GM12891 (cell line): ENCODE measurements at places on chromosomes 12 and 14.

GRCh38 chr14:23831596-23831995 is 122.0 kb upstream of the DHRS4 start:
- no peak for DNase-seq

DNA sequence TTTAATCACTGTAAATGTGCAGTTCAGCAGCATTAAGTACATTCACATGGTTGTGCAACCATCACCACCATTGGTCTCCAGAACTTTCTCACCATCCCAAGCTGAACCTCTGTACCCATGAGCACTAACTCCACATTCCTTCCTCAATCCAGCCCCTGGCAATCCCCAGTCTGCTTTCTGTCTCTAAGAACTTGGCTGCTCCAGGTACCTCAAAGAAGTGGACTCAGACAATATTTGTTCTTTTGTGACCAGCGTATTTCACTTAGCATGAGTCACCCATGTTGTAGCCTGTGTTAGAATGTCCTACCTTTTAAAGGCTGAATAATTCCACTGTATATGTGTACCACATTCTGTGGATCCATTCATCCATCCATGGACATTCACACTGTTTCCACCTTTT is 64.6 kb downstream of the SLC24A4 start:
- no peak for DNase-seq

GRCh38 chr14:77062261-77062660 is 33.8 kb upstream of the IRF2BPL start:
- no peak for DNase-seq

DNA sequence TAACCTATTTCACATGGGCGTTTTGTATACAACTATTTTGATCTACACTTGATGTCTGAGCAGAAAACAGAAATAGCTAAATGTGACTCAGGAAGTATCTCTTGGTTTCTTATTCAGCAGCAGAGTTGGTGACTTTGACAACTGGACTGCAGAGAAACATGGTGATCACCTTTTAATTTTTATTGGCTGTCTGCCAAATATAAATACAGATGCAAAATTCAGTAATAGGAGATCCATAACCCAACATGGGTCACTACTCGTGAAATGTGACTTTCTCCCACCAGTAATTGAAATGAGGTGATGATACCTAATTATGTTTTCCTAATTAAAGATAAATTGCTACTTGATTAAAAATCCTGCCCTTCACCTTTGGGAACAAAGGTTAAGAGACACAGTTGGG is 487.1 kb downstream of the NELL2 start:
- no peak for DNase-seq

DNA sequence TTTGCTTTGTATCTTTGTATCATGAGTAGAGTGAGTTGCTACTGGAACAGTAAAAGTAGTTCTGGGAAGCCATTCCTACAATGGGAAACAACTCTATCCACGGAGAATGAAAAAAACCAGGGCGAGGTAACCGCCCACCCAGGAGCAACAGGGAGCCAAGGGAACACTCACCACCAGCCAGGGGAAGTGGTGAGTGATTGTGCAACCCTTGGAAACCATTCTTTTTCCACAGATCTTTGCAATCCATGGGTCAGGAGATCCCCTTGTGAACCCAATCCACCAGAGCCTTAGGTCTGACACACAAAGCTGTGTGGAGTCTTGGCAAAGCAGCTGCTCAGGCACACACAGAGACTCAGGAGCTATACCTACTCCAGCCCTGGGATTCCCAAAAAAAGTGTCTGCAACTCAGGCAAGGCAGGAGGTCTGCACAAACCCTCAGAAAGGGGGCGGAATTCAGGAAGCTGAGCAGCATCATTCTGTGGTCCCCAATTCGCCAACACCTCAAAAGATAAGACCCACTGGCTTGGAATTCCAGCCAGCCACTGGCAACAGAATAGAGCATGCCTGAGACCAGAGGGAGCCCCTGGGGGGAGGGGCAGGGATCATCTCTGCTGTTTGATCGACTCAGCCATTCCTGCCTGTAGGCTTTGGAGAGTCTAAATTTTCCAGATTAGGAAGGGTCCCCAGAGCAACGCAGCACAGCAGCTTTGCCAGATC is 52.1 kb upstream of the PPFIA2 start:
- DNase-seq, result no peak

- DNase-seq, result no peak
These were observed 56.5 kb downstream of the MVK start for GRCh38 chr12:109630107-109630506.

DNA sequence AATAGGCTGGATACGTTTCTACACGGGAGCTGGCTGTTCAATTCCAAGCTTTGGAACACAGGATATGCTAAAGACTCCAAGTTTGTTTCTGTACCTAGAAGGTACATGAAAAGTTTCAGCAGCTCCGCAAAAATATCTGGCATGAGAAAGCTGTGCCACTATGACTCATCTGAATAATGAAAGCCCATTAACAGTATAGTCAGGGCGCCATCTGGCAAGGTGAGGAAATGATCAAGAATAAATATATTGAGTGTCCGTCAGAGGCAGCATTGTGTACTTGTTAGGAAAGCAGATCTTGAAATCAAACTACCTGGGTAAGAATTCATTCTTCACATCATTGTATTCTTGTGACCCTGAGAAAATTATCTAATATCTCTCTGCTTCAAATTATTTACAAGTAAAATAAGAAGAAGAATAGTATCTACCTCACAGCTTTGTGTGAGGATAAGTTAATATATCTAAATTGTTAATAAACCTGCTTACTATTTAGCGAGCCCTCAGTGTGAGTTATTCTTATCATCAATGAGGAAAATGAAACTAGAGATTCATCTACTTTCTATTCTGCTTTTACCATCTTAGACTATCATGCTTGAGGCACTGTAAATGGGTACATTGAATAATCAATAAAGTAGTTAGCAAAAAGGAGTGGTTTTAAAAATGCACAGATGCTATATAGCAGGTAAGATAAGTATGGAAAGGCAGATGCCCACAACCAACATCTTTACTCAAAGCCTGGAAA is 53.5 kb downstream of the FSCB start:
- DNase-seq, result no peak

GRCh38 chr14:97851428-97851995 is 1054.3 kb downstream of the VRK1 start:
- no peak for DNase-seq

GRCh38 chr14:70086685-70087379 is 101.9 kb downstream of the SLC8A3 start:
- no peak for DNase-seq

DNA sequence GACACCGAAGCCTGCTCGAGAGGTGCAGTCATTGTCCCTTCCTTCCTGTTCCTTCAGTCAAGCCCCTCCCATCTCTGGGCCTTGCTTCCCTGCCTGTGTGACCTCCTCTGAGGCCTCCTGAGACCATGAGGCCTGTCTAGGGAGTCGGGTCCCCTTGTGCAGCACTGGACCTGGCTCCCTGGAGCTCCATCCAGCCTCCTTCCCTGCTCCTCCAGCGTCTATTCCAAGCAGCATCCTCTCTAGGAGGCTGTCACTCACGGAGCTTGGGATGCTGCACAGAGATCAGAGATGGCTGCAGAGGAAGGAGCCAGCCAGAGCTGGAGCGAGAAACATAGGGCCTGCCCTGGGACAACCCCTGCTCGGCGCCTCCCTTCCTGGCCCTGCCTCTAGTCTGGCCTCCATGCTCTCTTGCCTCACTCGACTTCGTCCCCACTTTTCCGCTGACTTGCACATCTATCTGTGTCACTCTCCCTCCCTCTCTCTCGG is 142.7 kb downstream of the BCL11B start:
- DNase-seq, result no peak

DNA sequence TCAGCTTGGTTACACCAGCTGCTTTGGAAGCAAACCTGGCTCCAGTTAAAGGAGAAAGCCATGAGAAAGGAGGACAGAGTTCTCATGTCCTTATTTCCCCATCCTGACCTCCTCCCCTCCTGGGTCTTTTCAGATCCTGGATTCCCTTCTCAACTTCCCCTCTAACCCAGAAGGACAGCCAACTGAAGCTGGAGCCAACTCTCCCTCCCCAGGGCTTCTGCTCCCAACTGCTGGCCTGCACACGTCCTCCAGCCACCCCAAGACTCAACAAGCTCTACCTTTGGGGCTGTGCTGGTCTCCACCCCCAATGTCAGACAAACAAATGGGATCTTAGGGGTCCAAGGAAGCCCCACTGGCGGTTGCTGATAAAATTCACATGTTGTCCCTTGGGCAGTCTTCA is 651.1 kb upstream of the TBX3 start:
- no peak for DNase-seq

GRCh38 chr12:58920102-58920960 is at the start of gene LRIG3:
LRIG3 (minus strand) TSS chr12:58920504; CDS start chr12:58920235, 269 bp downstream.
- DNase-seq, result peak; percentile 66

- DNase-seq, result no peak
These were observed 246.3 kb upstream of the CLEC14A start for GRCh38 chr14:38502239-38502638.

DNA sequence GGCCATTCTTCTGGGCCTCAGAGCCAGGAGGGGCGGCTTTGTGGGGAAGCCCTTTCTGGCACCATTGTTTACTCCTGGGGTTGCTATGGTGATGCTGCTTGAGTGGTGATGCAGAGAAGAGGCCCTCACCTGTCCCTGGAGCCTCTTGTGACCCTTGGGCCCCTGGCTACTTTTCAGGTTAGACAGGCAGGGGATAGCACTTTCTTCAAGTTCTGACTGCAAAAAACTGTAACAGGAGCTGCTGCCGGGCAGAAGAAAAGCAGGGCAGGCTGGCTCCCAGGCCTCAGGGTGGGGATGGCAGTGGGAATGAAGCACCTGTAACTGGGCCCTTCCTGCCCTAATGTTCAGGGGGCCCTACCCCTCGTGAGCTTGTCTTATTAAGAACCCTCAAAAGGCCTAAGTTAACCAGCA is at the start of gene TEX52:
Gene TEX52, minus strand, starts transcription at position 19 of the 411 bp plus-strand sequence. Its CDS starts 13 bp downstream, at position 6.
- DNase-seq, result no peak

DNA sequence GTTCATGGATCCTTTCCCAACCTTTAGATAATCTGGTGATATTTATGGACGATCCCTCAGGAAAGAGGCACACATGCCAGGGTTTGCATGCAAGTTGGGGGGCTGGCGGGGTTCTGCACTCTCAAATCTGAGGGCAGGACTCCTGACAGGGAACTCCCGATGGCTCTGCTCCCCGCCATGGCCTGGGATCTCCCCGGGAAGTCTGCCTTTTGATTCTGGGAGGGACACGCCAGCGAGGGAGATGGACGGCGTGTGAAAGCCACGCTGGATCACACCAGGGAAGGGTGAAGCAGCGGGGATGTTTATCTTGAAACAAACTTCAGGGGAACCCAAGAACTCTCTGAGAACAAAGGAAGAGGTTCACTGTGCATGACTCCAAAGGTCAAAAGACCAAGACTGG is 43.6 kb downstream of the LGMN start:
- DNase-seq, result no peak

GRCh38 chr12:89673603-89674002 is 35.0 kb downstream of the ATP2B1 start:
- no peak for DNase-seq

GRCh38 chr12:65492998-65493912 is 214.8 kb downstream of the MSRB3 start:
- DNase-seq, result no peak

GRCh38 chr12:47983541-47984115 is 20.2 kb downstream of the TMEM106C start:
- no peak for DNase-seq

GRCh38 chr12:113598815-113599406 is 127.2 kb upstream of the LHX5 start:
- no peak for DNase-seq

GRCh38 chr12:111635524-111635923 is 36.4 kb upstream of the ATXN2 start:
- no peak for DNase-seq

DNA sequence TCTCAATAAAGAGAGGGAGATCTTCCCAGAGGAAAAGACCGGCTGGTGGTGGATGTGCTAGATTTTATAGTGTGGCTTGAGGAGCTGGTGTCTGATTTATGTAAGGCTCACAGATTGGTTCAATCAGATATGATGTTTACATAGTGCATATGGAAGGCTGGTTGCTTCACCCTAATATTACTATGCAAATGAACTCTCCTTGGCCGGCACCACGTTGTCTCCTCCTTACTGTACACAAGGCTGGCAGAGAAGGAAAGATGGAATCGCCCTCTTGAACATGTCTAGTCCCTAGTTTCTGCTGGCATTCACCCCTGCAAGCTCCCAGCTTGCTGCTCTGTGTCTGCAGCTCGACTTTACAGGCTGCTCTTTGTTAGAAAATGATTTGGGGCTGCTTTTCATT is 8.9 kb downstream of the FAM186A start:
- DNase-seq, result no peak

GRCh38 chr12:124851342-124851741 is 12.3 kb downstream of the SCARB1 start:
- DNase-seq, result no peak

- no peak for DNase-seq
These were observed 1.1 kb downstream of the IPO8 start for GRCh38 chr12:30694412-30695198.

- DNase-seq, result no peak
These were observed 144.8 kb upstream of the NAV3 start for GRCh38 chr12:77685901-77686300.

DNA sequence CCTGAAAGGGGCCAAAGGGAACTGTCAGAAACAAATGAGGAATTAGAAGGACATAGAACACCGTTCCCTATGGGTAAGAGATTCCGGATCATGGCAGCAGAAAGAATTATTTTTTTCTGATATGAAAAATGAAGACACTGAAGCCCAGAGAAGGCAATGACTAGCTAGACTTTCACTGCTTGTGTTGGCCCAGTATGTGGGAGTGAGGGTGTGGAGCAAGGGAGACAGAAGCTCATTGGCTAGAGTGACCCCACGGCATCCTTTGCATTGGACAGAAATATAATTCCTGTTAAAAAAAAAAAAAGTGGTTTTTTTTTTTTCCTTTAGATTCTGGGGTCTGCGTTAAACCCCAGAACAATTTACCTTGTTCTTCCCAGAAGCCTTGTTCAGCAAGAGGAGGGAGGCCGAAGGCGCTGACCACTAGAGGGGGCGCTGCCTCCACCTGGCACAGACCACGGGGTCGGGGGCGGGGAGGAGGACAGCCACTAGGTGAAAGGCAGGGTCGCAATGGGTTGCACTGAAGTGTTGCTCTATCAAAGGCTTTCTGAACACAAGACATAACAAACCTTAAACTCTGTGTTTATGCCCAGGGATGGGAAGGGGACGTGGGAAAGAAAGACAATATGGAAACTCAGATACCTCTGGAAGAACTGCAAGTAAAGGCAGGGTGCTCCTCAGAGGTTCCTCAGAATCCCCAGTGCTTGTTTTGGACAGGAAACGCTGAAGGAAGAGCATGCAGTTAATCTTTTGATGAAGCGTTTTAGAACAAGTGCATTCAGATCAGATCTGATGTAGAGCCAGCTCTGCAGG is 156.8 kb downstream of the KCNA5 start:
- DNase-seq, result peak; percentile 32

DNA sequence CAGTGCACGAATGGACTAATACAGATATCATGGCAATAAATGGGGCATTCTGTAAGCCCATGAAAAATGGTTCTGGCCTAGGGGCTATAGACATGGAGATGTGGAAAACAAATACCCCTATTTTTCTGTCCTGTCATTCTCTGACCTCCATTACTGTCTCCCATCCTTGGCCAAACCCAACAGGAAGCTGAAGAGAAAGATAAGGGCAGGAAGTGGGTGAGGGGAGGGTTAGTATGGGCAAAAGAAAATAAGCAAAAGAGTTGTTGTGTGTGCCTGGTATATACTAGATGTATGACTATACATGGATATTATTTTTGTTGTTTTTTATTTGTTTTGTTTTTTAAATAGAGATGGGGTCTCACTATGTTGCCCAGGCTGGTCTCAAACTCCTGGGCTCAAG is 339.3 kb downstream of the PCNX1 start:
- DNase-seq, result no peak
